IMR-90 (cell line): ENCODE measurements at places on chromosomes 11 and 22. TPM values are rescaled to one million over a fixed set of nuclear protein-coding genes. Genes with fewer than 3 reads are reported as not detected.

DNA sequence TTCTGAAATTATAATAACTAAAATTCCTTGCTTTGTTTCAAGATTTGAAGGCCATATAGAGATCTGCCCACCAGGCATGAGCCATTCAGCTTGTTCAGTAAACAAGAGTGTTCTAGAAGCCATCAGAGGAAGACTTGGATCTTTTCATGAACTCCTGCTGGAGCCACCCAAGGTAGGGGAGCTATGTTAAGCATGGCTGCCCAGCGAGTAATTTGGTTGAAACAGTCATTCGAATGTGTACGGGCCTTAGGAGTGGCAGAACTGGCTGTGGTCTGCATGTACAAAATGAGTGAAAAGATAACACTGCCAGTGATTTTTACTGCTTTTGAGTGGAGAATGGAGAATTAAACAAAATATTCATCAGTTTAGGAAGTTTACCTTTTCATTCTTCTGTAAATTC lies 103.7 kb downstream of the PPP6R3 start:
- DNase-seq, result no peak

- no peak for DNase-seq
These were observed 164.4 kb downstream of the BRD1 start for GRCh38 chr22:49663311-49663711.

DNA sequence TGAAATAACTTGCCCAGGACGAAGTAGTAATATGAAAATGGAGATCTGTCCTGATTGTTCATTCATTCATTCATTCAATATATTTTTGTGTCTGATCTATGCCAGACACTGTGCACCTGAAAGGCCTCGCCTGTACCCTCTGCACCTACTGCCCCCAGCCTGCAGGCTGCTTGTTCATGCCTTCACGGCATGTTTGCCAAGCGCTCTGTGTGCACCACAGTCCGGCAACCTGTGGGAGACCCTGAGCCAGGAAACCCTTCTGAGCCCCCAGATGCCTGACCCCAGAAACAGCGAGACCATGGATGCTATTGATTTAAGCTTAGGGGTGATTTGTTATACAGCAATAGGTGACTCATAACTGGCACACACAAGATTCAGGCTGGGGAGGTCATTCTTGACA lies 47.0 kb downstream of the RTL6 start:
- no peak for DNase-seq

DRAP1 gene
- total RNA-seq, result 237 and 339 TPM in 2 replicates

FJX1 gene
- total RNA-seq, result 8.1 and 8.4 TPM in 2 replicates

KRTAP5-11 gene
- not detected in 2 replicates for total RNA-seq
